Activated CD8-positive, alpha-beta memory T cell treated with anti-CD3 and anti-CD28 coated beads, Interleukin-2, amount 10 ng/mL, durations not matched to agents 7 days and 5 days (primary cell): ENCODE measurements at places on chromosomes 6 and 20. TPM values are rescaled to one million over a fixed set of nuclear protein-coding genes. Genes with fewer than 3 reads are reported as not detected.
A peak's percentile ranks its signal among the peaks of the same experiment; 100 is the strongest.

The CASS4 gene
- total RNA-seq, result 10.9 TPM

- no peaks in the 10 kb centered on the region for H3K27me3 ChIP-seq
- no peak for DNase-seq
- H3K4me3 ChIP-seq, result no peak overlapping the region
- H3K4me1 ChIP-seq, result no peaks in the 10 kb centered on the region
Observed at GRCh38 chr6:23503173-23503572, 622.8 kb upstream of the NRSN1 start.

DNA sequence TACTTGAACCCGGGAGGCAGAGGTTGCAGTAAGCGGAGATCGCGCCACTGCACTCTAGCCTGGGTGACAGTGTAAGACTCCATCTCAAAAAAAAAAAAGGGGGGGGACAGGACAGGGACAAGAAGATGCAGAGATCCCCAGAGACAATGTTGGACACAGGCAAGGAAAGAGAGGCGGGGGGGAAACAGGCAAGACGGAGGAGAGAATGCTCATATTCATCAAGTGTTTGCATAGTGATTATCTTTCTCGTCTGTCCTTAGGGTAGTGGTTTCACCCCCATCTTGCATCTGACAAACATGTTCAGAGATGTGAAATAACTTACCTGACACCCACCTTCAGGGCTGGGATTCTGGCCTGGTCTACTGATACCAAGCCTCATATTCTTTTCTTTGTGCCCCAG lies 29.0 kb downstream of the CHMP4B start:
- H3K27ac ChIP-seq, result no peak overlapping the region
- no peak overlapping the region for H3K4me3 ChIP-seq
- peaks cover 13% of the 10 kb centered on the region for H3K36me3 ChIP-seq
- no peak for DNase-seq
- no peaks in the 10 kb centered on the region for H3K27me3 ChIP-seq

DNA sequence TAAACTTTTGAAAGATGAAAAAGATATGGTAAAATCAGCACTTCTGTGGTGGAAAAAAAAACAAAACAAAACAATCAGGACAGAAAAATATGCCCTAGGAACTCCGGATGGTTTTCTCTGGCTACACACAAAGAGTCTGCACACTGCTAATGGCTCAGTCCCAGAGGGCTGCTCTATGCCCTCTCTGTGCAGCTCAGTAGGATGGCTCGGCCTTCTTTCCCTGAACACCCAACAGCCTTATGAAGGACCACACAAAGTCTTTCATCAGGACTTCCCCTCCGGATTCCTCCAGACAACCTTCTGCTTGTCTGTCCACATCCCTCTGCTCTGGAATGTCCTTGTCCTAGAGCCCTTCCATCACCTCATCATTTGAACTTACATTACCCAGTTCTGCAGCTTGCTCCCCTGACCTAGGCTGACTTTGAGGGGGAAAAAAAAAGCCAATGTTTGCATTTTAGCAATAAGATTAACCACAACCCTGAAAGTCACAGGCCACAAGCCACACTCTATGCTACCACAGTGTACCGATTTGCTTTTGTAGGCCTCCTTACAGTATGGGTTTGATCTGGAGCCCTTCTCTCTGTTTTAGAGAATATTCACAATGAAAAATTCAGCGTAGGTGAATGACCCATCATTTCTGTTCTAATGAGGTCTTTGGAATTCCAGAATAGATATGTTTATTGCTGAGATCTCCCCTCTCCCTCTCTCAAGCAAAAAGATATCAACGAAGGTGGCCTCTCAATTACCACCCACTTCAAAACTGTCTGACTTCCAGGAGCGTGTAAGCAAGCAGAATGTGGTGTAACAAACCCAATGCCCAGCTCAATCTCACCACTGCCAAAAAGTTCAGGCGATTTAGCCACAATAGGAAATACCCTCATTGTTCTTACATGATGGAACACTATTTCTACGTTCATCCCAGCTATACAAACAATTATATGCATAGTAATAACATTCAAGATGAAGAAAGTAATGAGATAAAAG lies 164.0 kb downstream of the GMDS start:
- peak; percentile 86 for DNase-seq
- H3K4me3 ChIP-seq, result no peak overlapping the region

- DNase-seq, result no peak
- peaks cover 38% of the 10 kb centered on the region for H3K27me3 ChIP-seq
- H3K36me3 ChIP-seq, result no peaks in the 10 kb centered on the region
Observed at GRCh38 chr6:39321761-39322160, 741 bp downstream of the KCNK16 start.

- no peak overlapping the region for H3K27ac ChIP-seq
- H3K4me1 ChIP-seq, result no peaks in the 10 kb centered on the region
- no peak overlapping the region for H3K4me3 ChIP-seq
- H3K27me3 ChIP-seq, result peaks cover 15% of the 10 kb centered on the region
- DNase-seq, result no peak
Observed at GRCh38 chr6:150325066-150325772, 43.6 kb upstream of the IYD start.

The SLC22A16 gene
- total RNA-seq, result not detected

GRCh38 chr6:137893726-137894125 lies 26.7 kb downstream of the TNFAIP3 start:
- no peaks in the 10 kb centered on the region for H3K4me1 ChIP-seq
- H3K4me3 ChIP-seq, result no peak overlapping the region
- DNase-seq, result no peak
- H3K27me3 ChIP-seq, result no peaks in the 10 kb centered on the region
- peaks cover 13% of the 10 kb centered on the region for H3K36me3 ChIP-seq

The SLC12A5 gene
- 2.0 TPM for total RNA-seq

The NOL4L gene
- 18.3 TPM for total RNA-seq

DNA sequence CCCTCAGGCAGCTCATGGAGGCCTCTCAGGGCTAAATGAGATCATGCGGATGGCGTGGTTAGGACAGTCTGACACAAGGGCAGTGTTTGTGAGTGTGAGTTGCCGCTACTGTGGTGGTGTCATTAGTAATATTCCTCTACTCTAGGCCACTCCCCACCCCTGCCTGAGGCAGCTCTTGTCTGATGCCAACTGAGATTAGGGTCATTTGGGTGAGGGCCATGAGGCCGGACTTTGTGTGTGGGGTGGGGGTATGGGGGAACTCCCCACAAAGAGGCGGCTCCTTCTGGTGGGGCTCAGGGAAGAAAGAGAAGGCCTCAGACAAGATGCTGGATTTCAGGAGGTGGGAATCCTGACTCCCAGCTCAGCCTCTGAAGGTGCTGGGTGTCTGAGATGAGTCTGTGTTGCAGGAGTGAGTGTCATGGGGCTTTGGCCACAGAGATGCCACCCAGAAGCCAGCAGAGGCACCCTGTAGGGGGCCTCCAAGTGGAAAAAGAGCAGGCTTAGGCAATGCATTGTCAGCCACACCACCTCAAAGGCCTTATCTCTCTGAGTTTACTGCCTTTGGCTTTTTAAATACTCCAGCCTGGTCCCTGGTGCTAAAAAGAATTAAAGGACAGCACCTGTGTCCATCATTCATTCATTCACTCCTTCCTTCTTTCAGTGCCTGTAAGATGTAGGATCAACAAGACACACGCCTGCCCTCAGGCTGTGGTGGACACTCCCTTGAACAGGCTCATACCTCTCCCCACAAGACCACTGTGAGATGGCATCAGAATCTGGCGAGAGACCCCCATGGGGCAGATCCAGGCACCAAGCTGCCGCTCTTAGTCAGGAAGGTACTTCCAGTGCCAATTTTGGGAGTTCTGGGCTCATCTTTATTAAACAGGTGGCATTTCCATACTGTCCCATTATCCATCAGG lies 175.2 kb downstream of the MRPL14 start:
- H3K4me3 ChIP-seq, result no peak overlapping the region
- no peaks in the 10 kb centered on the region for H3K36me3 ChIP-seq
- DNase-seq, result no peak
- no peaks in the 10 kb centered on the region for H3K4me1 ChIP-seq
- H3K27ac ChIP-seq, result no peak overlapping the region

DNA sequence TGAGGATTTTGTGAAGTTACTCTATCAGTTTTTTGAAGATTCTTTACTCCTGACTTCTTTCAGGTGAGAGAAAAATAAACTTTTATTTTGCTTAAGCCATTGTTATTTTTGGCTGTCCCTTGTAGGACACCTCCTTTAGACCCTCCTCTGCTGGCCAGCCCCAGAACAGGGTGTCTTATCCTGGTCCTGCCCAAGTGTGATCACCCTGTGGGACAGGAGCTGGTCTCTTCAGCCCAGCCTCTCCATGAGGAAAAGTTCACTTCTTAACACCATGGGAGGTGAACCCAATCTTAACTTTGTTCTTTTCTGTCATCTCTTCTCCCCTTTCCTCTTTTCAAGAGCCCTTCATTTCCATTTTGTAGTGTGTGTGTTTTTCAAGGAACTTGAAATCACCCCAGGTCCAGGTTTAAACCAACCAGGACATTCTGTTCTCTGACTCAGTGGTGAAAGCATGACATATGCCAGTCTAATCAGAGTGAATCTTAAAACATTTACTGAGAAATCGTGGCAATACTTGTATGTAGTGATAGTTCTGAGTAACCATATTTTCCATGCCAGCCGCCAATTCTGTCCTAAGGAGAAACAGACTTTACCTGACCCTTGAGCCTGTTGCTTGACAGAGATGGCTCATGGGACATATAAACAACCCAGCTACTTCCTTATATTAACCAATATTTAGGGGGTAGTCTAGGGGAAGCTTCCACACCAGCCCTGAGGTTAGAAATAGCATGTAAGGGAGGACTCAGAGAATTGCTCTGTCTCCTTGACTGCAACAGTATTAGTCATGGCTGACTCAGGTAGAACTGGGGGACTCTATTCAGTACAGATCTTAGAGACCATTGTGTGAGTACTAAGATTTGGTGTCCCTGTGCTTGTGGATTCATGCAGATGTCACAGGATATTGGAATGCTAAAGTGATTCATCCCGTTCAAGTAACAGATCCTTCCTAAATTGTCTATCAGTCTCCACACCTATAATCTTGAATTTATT lies 48.8 kb downstream of the FLRT3 start:
- no peaks in the 10 kb centered on the region for H3K27me3 ChIP-seq
- H3K27ac ChIP-seq, result no peak overlapping the region
- no peaks in the 10 kb centered on the region for H3K4me1 ChIP-seq

The C6orf58 gene
- not detected for total RNA-seq

GRCh38 chr6:112906726-112907125 lies 559.6 kb downstream of the RFPL4B start:
- H3K36me3 ChIP-seq, result no peaks in the 10 kb centered on the region
- no peak overlapping the region for H3K27ac ChIP-seq
- H3K4me3 ChIP-seq, result no peak overlapping the region
- no peaks in the 10 kb centered on the region for H3K27me3 ChIP-seq

The SIRPD gene
- 0.19 TPM for total RNA-seq

The FAM184A gene
- 6.0 TPM for total RNA-seq
